Psoas muscle (tissue), 8 donors: ENCODE measurements at places on chromosomes 1 and 21. TPM values are rescaled to one million over a fixed set of nuclear protein-coding genes. Genes with fewer than 3 reads are reported as not detected.

DNA sequence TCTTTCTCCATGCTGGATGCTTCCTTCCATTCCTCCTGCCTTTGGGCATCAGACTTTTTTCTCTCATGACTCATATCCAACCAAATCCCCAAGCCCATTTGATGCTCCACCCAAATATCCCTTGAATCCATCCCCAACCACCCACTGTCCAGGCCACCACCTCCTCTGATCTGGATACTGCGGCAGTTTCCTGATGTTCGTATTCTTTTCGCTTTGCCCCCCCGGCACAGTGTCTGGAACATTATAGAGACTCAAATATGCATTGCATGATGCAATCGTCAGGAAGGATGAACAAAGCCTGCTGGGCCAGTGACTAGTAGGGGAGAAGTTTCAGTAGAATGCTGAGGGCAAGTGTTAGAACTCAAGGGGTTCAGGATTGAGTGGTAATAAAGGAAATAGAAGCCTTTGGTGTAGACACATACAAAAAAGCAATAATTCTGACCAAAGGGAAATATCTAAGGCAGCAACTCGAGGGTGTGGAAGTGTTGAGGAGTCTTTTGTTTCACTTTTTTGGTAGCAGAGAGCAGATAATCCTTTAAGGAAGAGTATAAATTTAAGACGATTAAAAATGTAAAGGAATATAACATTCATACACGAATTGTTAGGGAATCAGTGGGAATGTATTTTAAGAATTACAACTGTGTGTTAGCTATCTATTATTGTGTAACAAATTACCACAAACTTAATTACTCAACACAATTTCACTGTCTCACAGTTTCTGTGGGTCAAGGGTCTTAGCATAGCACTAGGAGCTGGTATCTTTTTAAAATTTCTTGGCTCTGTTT lies 7.5 kb downstream of the S100A11 start:
- no peak for DNase-seq

DNA sequence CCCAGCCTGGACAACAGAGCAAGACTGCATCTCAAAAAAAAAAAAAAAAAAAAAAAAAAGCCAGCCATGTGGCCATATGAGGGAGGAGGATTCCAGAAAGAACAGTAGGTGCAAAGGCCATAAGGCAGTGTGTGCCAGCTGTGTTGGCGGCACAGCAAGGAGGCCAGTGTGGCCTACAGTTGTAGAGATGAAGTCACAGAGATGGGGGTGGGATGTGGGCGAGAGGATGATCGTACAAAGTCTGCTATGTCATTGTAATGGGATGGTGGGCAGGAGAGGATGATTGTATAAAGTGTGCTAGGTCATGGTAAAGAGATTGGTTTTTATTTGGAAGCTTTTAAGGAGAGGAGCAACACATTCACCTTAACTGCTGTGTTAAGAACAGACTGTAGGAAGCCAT lies 9.8 kb upstream of the CR1 start:
- no peak for DNase-seq

DNA sequence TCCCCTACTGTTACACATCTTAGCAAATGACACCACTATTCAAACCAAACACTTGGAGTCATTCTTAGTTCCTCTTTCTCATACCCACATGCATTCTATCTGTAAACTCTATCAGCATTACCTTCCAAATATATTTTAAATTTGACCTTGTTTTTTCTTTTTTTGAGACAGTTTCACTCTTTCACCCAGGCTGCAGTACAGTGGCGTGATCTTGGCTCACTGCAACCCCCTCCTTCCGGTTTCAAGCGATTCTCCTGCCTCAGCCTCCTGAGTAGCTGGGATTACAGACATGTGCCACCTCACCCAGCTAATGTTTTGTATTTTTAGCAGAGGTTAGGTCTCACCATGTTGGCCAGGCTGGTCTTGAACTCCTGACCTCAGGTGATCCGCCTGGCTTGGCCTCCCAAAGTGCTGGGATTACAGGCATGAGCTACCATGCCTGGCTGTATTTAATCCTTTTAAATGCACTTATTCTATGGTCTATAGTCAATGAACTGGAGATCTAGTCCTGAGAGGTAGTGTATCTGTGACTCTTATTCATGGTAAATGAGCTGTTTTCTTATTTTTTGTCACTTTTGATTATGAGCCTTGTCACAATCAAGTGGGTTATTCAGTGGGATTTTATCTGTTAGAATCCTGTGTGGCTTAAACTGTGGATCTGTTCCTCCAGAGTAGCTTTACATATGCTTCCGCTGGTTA lies 73.1 kb downstream of the GATAD2B start:
- DNase-seq, result no peak

DNA sequence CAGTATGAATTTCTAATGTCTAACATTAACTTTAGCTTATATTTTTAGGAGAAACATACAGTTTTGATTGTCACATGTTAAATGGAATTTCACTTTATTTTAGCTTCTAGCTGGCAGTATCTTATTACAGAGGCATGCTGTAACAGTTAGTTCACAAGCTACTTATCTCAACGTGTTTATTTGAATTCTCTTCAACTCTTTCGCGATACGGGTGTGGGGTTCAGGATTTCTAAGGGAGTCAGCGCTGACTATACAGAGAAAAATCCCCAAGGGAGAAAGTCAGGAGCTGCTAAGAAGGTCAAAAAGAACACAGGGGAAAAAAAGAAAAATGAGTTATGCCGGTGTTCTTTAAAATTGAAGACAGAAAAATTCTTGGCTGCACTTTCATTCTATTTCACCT lies 296.2 kb downstream of the VAV3 start:
- DNase-seq, result no peak

- no peak for DNase-seq
Measured at GRCh38 chr1:153615406-153615805, 719 bp downstream of the S100A14 start.

CFHR3 gene
- not detected for total RNA-seq

DNA sequence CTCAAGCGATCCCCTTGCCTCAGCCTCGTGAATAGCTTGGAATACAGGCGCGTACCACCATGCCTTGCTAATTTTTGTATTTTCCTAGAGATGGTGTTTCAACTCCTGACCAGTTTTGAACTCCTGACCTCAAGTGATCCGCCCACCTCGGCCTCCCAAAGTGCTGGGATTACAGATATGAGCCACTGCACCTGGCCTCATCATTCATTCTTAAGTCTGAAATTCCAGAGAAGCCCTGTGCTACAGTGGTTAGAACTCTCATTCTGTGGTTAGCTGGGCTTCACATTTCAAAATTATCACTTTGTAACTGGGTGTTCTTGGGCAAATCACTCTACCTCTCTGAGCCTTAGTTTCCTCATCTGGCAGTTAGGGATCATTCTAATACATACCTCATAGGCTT lies 86.1 kb upstream of the POU3F1 start:
- no peak for DNase-seq

BEST4 gene
- not detected for total RNA-seq

DNA sequence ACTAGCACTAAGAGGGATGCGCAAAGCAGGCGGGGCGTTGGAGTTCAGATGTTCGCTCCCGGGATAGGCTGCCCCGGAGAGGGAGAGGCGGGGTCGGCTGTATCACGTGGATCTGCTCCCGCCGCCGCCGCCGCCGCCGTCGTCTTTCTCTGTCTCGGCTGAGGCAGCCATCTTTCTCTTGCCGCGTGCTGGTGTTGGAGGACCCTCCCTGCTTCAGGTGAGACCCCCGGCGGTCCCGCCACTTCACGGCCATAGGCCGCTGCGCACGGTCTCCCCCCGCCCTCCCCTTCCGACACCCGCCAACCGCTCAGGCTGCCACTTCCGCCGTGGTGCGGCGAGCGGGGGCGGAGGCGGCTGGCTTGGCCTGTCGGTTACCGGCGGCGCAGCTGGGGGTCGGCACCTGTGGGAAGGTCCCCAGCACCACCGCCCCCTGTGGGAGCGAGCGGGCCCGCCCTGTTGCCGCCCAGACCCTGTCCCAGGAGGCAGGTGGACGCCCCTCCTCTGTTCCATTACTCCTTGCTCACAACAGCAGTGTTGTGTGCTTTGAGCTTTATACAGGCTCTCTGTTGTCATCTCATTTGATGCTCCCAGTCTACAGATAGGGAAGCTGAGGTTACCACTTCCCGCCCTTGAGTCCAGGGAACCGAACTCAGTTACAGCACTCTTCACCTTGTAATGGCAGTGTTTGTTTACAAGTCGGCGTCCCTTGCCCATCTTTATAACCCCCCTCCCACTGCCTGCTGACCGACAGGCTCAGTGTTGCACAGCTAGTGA lies at the start of gene BTF3L4:
Gene BTF3L4, plus strand, starts transcription at position 133 of the 774 bp plus-strand sequence. CDS start 3,553 bp downstream, outside the sequence.
- DNase-seq, result peak; percentile 94

DNA sequence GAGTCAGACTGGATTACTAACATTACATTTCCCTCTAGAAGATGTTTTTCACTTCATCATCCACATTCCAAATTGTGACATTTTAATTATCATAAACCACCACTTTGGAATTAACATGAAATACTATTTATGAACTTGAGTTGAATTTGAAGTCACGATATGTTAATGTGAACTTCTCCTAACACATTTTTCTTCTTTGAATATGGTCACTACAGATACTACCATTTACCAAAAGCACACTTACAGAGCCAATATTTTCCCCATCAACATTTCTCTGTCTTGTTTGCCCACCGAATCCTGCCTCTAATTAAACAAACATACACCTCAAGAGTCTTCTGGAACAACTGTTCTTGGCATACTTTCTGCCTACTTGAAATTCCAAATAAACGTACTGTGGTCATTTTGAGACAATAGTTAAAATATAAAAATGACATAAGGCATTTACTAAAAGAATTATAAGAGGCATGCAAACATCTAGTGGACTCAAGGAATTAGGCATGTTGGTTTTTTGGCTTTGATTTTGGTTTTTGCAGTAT lies 177.4 kb downstream of the AKT3 start:
- no peak for DNase-seq
